ENCODE measurements at places on chromosomes 7 and 10.

- DNase-seq, result no peak
Measured at GRCh38 chr7:158241919-158242318, 345.7 kb downstream of the PTPRN2 start.

GRCh38 chr10:23441251-23441650 lies 2.4 kb downstream of the OTUD1 start:
- DNase-seq, result no peak

- DNase-seq, result no peak
Measured at GRCh38 chr10:14812271-14812670, 25.6 kb downstream of the CDNF start.

DNA sequence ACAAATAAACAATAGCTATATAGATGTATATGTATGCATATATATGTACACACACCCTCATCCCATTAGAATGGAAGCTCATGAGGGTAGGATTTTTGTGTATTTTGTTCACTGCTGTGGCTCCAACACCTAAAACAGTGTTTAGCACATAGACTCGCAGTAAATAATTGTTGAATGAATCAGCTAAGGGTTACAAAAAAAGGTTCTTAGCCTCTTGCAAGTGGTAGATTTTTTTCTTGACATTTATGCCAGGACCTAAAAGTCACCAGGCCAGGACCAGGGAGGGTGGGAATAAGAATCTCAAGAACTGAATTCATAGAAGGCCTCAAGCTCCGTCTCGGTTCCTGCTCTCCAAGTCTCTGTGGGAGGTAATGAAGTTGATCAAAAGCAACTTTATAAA lies 82.5 kb upstream of the CAPZA2 start:
- DNase-seq, result no peak

DNA sequence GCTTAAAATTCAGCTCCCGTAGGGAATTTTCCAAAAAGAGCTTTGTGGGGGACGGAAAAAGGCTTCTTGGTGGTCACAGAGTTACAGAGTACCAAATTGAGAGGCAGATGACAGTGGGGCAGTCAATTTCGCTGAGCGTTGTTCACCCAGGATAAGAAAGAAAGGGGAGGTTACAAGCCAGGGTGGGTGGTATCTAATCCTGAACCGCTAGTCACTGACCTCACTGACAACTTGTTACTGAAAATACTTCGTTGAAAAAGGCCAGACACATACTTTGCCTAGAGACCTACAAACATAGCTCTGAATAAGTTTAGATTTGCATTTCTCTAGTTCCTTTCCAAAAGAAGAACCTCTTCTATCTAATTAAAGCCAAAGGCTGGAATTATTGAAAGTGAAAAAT lies at the start of gene CTNNA3:
TSS of gene CTNNA3 (minus strand) at position 167 of the 400 bp plus-strand sequence.
- no peak for DNase-seq

DNA sequence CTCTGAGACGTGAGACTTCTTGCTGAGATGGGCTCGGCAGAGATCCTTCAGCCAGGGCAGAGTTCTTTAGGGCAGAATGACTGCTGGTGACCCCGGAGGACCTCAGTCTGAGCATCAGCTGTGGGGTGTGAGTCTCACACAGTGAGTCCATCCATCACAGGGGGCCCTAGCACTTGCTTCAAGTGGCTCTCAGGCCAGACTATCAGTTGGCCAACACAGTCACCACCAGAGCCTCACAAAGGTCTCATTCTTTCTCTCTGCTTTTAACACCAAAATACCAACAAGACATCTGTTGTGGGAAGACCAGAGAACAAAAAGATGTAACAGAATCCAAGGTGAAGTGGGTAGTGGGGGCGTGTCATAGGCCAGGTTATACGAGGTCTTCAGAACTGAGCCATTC lies 345.6 kb upstream of the NRP1 start:
- DNase-seq, result no peak
